ENCODE measurements at places on chromosomes 6 and 20.

DNA sequence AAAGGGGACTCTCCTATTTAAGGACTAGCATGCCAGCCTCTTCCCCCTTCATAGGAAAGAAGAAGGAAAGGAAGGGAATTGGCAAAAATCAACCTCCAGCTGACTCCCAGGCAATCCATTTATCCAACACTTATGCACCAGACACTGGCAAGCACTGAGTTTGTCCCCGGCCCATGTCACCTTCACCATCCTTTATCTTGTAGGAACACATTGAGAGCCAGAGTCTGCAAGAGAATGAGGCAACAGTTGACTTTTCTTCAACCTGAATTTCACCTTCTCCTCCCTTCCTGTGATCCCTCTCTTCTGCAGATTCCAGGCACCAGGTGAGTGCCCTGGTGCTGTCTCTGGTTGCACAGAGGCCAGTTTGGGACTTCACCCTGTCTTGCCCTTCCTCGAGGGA lies 264.3 kb upstream of the ECI2 start:
- no peak for DNase-seq

GRCh38 chr6:17497535-17498095 lies 102.5 kb upstream of the FAM8A1 start:
- no peak for DNase-seq

DNA sequence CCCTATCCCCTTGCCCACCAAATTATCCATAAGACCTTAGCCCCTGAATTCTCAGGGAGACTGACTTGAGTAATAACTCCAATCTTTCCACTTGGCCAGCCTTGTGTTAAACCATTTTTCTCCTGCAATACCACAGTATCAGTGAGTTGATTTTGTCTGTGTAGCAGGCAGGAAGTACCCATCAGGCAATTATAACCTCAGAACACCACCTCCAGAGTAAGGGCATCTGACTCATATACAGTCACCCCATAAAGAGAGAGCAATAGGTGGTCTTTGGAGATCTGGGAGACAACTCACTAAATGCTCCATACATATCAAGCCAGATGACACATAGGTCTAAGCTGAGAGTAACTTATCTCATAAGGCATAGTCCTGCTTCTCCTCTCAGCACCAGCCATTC lies 83.7 kb downstream of the FILIP1 start:
- DNase-seq, result no peak

DNA sequence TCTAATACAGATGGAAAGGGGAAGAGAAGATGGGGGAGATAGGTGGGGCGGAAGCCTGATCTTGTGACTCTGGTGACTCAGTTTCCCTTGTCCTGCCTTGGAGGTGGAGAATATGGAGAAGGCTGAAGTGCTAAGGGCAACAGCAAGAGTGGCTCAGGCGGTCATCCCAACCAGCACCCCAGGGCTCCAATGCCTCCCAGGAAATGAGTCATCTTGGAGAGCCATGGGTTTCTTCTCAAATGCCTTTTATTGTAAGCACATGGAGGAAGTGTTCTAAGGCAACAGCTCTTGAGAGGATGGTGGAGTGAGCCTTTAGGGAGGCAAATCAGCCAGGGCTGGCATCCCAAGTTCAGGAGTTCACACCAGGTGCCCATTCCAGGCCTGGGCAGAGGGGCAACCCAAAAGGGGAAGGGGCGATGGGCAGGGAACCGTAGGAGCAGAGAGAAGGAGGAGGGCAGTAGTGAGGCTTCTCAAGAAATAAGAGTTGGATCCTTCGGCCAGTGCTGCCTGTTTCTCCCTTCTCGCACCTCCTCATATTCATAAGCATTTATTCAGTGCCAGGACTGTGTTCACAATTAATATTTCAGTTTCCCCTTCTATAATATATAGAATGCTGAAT lies 13.2 kb upstream of the AHCY start:
- DNase-seq, result no peak

DNA sequence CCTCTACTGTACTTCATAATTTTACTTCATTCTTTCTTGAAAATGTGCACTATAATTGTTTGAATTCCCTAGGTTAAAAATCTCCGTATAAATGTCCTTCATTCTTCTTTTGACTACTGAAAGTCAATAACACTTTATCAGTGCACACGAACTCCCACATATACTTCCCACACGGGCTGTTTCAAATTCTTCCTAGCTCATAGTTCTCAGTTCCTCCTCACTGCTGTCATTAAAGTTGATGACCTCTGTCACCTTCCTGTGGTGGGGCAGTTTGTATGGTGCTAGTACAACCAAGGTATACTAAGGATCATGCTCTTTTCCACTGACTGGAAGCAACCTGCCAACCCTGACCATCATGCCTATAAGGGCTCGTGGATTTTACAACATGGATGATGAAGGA lies 40.0 kb upstream of the CD2AP start:
- DNase-seq, result no peak

DNA sequence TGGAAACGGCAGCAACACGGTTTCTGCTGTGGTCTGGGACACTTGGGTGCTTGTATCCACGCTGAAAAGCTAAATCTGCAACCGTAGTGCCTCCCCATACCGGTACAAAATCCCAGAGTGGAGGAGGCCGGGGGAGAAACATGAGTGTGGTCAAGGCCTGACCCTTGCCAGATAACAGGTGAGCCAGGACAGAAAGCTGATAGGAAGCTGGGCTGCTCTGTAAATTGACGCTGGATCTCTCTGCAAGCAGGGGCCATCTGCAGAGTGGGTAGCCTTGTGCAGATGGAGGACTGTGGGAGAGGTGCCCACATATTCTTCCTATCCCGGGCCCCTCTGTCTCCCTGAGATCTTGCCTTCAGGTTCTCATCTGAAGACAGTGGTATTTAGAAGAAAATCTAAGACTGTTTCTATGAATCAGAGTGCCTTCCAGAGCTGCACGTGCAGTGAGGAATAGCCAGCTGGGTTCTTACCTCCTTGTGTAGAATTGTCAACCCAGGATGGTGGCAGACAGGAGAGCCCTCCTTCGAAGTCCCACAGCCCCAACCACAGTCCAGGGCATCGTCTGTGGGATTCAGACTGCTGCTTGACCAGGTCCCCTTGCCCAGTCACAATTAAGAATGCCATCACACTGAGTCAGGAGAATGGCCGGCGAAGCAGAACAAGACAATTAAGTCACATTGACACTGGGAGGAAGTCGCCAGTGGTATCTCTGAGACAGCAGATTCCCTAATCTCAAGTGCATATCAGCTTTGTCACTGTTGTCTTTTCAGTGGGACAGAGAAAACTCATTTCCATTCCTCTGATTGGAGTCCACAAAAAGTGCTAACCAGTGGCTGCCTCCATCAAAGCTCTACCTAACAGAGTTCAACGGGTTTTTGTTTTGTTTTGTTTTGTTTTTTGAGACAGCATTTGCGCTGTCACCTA lies 100.0 kb upstream of the RIPOR2 start:
- peak; percentile 52 for DNase-seq

GRCh38 chr6:150361876-150362275 lies 6.9 kb upstream of the IYD start:
- DNase-seq, result no peak

GRCh38 chr6:15375638-15376290 lies 129.9 kb downstream of the JARID2 start:
- DNase-seq, result no peak

Measured in T-helper 1 cell (primary cell).